ENCODE measurements at places on chromosomes 3 and 15.

- no peak for DNase-seq
Measured at GRCh38 chr3:148408667-148409066, 289.0 kb upstream of the AGTR1 start.

GRCh38 chr15:73403171-73403570 is 34.4 kb upstream of the HCN4 start:
- no peak for DNase-seq

DNA sequence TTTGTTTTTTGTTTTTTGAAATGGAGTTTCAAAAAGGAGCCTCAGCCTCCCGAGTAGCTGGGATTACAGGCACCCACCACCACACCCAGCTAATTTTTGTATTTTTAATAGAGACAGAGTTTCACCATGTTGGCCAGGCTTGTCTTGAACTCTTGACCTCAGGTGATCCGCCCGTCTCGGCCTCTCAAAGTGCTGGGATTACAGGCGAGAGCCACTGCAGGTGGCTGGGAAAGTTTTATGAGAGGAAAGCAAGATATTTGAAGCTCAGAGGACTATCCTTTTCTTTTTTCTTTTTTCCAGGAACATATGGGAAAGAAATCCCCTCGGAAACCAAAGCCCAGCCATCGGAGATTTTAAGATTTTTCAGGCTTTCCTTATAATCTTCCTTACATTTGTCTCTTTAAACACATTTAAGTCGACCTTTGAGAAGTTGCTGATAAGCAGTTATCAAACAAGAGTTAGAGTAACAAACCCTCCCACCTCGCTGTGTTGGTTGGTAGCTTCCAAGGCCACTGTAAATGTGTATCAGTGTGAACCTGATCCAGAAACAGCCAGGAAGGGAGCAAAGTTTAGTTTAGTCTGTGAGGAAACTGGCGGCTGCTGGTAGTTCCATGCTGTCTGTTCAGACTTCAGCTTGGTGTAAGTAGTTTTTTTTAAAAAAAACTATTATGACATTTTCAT is 34.5 kb upstream of the MAP3K13 start:
- DNase-seq = no peak

- no peak for DNase-seq
Measured at GRCh38 chr3:10555263-10555662, 49.9 kb upstream of the ATP2B2 start.

GRCh38 chr3:125125821-125126245 is 70.0 kb upstream of the HEG1 start:
- DNase-seq = no peak

GRCh38 chr3:134694466-134694865 is 43.6 kb upstream of the KY start:
- no peak for DNase-seq

- DNase-seq = no peak
Measured at GRCh38 chr3:81951106-81951505, 189.7 kb upstream of the GBE1 start.

DNA sequence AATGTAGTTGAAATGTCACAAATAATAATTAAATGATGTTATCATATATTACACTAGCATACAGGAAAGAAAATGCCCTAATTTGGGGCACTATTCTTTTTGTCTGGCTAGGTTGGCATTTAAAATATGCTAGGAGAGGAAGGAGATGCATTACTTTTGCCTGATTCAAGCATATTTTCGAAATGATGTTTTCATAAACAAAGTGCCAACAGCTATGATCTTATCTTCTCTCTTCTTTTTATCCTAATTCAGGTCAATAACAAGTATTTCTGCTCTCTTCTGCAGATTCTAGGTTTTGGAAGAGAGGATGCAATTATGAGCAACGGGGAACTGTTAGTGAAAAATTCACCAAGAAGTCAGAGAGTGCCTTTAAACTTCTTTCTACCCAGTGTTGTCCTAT is 55.8 kb upstream of the NR2F2 start:
- DNase-seq = no peak

DNA sequence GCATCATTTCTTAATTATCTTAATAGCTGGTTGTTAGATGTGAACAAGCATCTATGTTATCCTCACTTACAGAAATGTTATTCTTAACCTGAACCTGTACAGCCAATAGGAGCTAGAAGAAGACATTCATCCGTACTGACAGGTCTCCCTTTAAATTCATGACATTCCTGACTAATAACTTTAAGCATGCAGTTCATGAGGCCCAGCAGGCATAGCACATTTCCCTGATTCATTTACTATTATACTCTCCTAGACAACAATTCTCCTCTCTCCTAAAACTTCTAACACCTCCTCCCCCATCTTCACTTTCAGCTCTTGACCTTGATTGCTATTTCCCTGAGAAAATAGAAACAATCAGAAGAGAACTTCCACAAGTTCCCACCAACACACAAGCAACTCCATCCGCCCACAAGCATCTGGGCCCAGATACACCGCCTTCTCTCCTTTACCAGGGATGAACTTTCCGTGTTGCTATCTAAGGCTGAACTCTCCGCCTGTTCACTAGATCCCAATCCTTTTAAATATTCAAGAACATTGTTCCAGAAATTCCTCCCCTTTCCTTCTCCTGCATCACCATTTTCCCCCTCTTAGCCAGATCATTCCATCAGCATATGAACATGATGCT is 62.9 kb upstream of the SPRED1 start:
- no peak for DNase-seq

GRCh38 chr15:30859091-30859874 is 44.4 kb upstream of the FAN1 start:
- peak; percentile 21 for DNase-seq

- DNase-seq = no peak
Measured at GRCh38 chr15:52728899-52729298, 49.7 kb upstream of the ATOSA start.

DNA sequence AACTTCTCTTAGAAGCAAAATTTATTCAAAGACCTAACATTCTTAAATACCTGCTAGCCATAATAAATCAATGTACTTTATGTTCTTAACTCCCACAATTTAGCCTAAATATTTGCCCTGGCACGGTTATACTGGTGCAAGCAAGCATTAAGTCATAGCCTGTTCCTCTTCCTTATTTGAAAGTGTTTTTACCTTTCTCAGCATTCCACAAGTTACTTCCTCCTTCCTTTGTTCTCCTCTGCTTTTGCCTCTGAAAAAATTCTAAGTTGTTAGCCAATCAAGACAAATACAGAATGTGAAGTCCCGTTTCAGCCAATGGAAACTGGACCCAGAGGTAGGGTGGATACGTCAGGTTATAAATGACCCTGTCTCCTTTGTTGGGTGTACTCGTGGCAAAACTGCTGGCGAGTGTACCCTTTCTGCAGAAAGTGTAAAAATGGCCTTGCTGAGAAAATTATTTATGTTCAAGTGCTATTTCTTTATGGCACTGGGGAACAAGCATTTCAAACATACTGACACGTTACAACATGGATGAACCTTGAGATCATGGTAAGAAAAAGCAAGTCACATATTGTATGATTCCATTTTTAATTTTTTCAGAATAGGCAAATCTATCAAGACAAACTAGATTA is 3.1 kb upstream of the TATDN2 start:
- DNase-seq = no peak

GRCh38 chr3:42507761-42508335 is 5.4 kb downstream of the VIPR1 start:
- no peak for DNase-seq
